ENCODE measurements at places on chromosomes 1 and 21.

DNA sequence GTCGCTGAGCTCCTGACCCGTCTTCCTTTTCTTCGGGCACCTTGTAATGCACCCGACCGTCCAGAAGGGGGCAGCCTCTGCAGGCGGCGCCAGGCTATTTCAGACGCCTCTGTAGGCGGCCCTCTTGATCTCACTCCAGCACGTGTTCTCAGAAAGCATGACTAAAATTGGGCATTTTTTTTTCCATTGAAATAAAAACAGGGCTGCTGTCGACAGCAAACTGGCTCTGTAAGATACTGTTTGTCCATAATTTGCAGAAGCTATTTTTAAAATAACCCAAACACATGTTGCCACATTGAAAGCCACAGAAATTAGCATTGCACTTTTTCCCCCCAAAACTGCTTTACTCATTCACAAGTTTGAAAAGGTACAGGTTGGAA is 78.0 kb downstream of the STUM start:
- peak; percentile 79 for DNase-seq

- no peak for DNase-seq
Measured at GRCh38 chr1:56584910-56585528, 5.7 kb upstream of the PLPP3 start.

- DNase-seq: no peak
Measured at GRCh38 chr1:197218857-197219256, 49.2 kb upstream of the CRB1 start.

DNA sequence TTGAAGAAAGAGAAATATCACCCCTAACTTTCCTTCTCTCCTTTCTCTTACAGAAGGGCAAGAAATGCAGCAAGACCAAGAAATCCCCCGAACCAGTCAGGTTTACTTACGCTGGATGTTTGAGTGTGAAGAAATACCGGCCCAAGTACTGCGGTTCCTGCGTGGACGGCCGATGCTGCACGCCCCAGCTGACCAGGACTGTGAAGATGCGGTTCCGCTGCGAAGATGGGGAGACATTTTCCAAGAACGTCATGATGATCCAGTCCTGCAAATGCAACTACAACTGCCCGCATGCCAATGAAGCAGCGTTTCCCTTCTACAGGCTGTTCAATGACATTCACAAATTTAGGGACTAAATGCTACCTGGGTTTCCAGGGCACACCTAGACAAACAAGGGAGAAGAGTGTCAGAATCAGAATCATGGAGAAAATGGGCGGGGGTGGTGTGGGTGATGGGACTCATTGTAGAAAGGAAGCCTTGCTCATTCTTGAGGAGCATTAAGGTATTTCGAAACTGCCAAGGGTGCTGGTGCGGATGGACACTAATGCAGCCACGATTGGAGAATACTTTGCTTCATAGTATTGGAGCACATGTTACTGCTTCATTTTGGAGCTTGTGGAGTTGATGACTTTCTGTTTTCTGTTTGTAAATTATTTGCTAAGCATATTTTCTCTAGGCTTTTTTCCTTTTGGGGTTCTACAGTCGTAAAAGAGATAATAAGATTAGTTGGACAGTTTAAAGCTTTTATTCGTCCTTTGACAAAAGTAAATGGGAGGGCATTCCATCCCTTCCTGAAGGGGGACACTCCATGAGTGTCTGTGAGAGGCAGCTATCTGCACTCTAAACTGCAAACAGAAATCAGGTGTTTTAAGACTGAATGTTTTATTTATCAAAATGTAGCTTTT is 2.4 kb downstream of the CCN1 start:
- DNase-seq: no peak

DNA sequence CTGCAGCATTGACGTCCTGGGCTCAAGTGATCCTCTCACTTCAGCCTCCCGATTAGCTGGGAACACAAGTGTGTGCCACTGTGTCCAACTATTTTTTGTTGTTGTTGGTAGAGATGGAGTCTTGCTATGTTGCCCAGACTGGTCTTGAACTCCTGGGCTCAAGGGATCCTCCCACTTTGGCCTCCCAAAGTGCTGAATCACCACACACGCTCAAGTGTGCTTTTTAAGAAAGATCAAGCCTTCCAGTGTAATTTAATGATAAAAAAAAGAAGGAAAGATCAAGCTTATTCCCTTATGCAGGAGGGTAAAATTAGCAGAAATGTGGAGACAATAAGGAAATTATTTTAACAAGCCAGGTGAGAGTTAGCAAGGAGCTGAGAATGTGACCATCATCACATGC is 61.1 kb upstream of the SERBP1 start:
- DNase-seq: no peak

All from CD4-positive, alpha-beta T cell treated with Interferon alpha-2 for 1 hour (primary cell).